ENCODE measurements at places on chromosomes 3 and 15.

DNA sequence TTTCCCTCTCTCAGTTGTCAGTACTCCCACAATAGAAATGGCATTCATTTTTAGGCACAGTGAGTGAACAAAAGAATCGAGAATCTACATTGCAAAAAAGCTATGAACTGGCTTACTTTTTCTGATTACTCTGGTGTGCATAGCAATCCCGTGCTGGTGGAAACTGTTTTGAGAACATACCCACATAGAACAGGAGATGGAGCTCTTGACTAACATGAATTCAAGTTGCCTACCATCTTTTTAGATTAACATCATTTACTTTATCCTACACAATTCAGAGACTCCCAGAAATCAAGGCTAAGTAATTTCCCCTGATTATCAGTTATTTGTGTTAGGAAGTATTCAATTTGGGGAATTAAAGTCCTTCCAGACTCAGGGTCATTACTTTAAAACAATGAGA is 326.6 kb downstream of the ARPP21 start:
- peak; percentile 30 for DNase-seq

DNA sequence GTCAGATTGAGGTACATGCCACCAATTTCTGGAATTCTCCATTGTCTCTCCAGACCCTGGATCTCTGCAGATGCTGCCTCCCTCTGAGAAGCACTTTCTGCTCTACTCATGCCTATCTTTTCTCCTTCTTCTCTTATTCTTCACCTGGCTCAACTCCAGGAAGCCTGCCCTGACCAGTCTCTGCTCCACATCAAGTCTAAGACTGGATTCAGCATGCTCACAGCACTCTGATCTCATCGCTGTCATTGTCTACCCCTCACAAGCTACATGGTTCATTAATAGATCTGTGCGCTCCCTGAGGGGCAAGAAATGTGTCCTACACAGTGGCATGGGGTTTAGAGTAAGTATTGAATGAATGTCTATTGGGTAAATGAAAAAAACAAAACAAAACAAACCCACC is 38.7 kb downstream of the CCR4 start:
- no peak for DNase-seq

GRCh38 chr3:52238761-52239701 is at the start of gene TWF2:
TSS of gene TWF2 (minus strand) at chr3:52239158. CDS start at chr3:52239016, 142 bp downstream.
- peak; percentile 86 for DNase-seq

DNA sequence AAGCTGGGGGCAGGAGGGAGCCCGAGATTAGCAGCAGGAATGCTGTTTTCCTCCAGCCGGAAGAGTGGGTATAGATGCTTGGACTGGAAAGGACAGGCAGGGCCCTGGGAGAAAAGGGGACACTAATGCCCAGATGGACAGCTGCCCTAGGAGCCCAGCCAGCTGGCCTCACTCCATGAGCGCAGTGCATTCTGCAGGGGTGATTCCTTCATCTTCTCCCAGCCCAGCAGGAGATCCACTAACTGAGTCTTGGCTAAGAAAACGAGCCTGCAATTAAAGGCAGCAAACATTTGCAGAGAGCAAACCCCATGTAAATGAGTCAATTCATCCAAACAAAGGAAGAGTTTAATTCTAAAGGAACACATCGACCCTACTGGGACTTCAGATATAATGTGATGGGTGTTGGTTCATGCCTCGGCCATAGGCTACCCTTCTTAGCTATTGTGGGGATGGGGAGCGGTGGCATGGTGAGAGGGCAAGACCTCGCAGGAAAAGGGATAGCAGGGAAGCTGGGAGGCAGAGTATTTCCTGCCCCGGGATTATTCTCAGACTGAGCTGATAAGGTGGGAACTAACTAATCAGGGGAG is 13.3 kb upstream of the MINAR1 start:
- DNase-seq = no peak

DNA sequence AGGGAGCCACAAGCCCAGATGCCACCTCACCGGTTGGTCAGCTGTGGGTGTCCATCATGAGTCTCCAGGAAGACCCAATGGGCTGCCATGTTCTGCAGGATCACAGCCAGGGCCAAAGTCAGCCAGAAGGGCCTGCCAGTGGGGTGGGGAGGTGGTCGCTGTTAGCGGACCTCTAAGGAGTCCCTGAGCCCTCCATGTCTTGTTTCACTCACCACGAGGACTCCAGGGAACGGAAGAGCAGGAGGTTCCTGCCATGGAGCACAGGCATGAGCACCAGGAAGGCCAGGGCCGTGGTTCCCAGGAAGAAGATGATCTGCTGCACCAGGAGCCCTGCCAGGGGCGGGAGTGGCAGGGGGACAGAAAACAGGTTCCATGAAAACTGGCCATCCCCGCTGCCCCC is 8.6 kb downstream of the ISLR start:
- DNase-seq = no peak

DNA sequence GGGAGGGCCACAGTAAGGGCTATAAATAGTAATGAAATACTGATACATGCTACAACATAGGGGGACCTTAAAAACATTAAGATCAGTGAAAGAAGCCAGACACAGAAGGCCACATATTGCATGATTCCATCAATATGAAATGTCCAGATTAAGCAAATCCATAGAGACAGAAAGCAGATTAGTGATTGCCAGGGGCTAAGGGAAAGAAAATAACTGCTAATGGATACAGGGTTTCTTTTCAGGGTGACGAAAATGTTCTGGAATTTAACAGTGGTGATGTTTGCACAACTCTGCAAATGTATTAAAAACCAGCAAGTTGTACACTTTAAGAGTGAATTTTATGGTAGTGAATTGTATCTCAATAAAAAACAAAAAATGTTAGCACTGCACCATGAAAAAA is 37.0 kb downstream of the PIK3R4 start:
- no peak for DNase-seq

- DNase-seq = no peak
Observed at GRCh38 chr15:61474796-61475195, 245.7 kb upstream of the RORA start.

GRCh38 chr3:170811515-170811914 is 58.5 kb downstream of the RPL22L1 start:
- no peak for DNase-seq

DNA sequence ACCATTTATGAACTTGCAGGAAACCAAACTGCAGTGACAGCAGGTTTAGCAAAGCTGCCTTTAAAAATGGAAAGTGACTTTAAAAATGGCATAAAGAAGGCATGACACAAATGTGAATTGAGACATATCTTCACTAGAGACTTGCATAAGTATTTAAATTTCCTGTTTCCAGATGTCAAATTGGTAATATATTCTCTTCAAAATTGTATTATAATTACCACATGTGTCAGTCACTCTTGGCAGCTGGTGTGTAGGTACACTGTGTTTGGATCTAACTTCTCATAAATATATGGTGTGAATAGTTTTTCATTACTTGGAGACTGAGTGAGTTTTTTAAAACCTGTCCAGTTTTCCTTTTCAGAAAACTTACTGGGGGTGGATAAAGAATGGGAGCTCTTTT is 636.2 kb upstream of the SGO1 start:
- no peak for DNase-seq

DNA sequence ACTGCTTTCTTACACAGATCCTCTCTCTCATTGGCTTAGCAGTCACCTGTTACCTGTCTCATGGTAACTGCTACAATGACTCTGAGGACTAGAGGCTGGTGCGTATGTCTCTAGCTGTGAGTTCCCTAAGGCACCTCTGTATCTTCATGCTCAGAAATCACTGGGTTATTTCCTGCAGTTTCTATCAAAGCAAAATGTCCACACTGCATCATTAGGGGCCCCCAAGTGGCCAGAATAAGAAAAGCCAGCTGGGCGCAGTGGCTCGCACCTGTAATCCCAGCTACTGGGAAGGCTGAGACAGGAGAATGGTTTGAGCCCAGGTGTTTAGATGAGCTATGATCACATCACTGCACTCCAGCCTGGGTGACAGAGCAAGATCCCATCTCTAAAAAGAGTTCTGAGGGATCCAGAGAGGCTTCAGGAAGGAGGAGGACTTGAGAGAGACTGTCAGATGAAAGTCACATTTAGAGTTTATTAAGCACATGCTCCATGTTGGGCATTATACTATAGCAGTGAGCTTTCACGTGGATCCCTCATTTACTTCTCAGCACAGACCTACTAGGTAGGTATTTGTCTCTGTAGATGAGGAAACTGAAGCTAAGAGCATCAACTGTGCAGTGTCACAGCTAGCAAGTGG is 2.3 kb upstream of the VPS18 start:
- peak; percentile 63 for DNase-seq

DNA sequence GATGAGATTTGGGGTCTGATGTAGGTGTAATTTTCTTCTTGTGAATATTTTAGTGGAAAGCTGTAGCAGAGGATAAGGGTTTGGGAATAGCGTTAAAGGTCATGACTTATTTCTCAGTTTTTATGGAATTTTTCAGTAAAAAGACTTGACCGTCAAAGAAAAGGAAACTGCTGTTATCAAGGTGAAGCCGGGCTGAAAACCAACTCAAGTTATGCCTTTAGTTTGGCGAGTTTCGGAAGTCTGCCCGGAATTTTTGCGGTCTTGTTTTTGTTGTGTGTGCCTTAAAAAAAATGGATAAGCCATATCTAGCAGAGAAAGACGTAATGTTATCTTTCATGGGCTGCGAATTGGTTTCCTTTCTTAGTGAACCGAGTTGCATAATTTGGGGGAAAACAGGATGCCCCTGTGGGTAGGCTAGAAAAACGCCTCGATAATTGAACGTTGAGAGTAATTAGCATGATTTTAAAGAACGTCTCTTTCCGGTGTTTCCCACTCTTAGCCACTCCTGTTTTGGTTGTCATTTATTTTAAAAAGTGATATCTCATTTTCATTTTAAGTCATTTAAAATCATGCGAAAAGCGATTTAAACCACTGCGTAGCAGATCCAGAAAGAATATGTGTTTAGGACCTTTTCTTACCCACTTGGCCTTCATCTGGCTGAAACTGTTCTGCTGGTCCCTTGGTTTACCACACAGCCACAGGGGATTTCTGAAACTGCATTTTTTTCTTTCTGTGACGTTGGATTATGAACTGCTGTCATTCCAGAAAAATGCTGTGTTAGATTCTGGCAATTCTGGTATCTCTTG is 1.1 kb downstream of the NFKBIZ start:
- peak; percentile 74 for DNase-seq

DNA sequence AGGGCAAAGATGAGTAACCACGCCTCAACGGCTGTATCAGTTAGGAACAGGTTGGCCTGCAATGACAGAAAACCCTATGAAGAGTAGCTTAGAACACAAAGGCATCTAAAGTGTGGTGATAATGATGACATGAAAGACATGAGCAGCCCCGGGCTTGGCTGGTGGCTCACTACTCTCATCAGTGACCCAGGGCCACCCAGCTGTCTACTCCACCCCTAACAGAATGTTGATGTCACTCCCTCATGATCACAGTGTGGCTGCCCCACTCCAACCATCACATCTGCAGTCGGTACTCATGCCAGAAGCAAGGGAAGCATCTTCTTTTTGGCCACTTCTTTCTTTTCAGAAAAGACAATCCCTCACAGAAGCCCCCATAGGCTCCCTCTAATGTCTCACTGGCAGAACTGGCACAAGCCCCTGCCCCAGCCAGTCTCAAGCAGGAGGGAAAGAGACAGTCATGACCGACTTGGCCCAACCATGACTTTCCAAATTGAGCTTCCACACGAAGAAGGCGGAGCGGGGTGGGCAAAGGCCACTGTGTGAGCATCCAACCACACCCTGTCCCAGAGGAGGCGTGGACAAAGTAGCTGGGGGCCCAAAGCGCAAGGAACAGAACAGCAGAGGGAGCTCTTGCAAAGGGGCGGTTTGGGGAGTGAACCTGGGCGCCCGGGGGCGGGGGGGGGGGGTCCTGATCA is 72.0 kb upstream of the IQSEC1 start:
- peak; percentile 33 for DNase-seq

GRCh38 chr15:85828126-85828525 is 33.4 kb upstream of the KLHL25 start:
- DNase-seq = no peak

GRCh38 chr3:116517308-116517707 is 72.0 kb upstream of the LSAMP start:
- DNase-seq = peak; percentile 11

- no peak for DNase-seq
Observed at GRCh38 chr15:63045879-63046278, 3.3 kb downstream of the TPM1 start.

- no peak for DNase-seq
Observed at GRCh38 chr15:78276064-78276943, 11.9 kb downstream of the DNAJA4 start.

- DNase-seq = no peak
Observed at GRCh38 chr15:45594835-45595530, 7.8 kb downstream of the BLOC1S6 start.

DNA sequence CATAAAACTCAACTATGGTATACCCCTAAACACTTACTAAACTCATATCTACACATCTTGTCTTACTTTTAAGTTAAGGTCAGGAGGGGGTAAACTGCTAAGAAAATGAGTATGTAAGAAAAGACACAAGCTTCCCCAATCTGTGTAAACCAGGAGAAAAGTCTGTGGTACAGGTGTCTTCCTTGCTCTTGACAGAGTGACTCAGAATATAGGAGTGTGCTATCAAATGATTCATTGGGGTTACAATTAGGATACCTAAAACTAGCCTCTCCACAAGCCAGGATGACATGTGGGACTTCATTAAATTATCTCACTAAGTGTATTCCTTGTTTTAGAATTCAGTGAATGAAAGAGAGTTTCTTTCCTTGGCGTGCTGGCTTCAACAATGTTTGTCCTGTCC is 274.8 kb downstream of the BBX start:
- no peak for DNase-seq

GRCh38 chr3:89964347-89964746 is 856.9 kb downstream of the EPHA3 start:
- no peak for DNase-seq

DNA sequence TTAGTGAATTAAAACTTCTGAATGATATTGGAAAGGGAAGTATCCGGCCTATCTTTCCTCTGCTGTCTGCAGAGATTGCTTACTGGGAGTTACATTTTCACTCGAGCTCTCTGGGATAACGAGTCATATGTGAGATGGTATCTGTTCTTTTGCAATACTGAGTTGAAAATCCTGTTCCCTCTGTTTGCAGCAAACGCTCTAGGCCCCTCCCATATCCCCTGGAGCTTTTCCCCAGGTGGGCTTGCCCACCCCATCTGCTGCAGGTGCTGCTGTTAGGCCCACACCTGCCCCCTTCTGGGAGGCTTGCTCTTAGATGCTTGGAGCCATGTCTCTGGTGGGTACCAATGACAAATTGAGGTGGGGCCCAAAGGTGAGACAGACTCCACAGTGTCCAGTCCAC is 42.7 kb upstream of the MTMR10 start:
- no peak for DNase-seq

DNA sequence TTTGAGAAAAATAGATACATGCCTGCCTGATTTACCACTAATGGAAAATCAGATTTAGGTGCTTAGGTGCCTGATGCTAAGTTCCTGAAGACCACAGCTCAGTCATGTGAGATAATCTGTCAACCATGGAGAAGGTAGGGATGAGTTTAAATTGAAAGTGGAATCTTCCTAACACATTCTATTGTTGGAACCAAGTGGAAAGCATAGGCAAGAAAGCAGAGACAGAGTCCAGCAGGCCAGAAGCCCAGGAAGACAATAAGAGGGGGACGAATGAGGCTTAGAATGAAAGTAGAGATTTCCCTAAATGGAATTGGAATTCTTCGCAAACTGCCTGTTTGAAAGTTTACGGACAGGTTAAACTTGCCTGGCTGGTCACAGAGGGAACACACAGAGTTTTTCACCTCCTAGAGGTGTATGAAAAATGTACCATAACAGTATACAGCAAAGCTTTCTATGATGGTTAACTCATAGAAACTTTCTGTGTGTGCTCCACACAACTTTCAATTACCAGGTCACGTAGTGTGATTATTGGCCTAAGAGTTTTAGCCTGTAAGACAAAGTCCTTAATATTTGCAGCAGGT is 453.8 kb upstream of the KCNMB2 start:
- no peak for DNase-seq

GRCh38 chr3:64865839-64866570 is 178.2 kb upstream of the ADAMTS9 start:
- no peak for DNase-seq

GRCh38 chr3:134134240-134134639 is 104.5 kb upstream of the SLCO2A1 start:
- DNase-seq = peak; percentile 9

All from NB4 (cell line).